ENCODE measurements at places on chromosomes 13 and 19.

DNA sequence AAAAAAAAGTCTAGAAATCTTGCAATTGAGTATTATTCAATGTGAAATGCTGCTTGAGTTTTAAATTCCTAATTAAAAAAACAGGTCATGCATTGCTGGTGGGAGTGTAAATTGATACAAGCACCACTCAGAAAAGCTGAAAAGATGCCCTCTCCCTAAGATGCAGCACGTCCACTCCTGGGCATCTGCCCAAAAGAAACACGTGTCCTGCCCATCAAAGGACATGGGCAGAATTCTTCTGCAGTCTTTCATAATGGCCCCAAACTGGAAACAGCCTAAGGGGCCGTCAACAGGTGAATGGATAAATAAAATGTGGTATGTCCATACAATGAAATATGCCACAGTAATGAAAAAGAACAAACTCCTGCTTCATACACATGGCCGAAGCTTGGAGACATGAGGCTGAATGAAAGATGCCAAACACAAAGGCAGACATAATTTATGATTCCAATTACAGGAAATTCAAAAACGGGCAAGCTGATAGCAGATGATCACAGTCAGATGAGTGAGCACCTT is 7.8 kb downstream of the POU2F2 start:
- no peak for DNase-seq

- no peak for DNase-seq
Measured at GRCh38 chr19:38922482-38922881, 8.1 kb downstream of the SARS2 start.

DNA sequence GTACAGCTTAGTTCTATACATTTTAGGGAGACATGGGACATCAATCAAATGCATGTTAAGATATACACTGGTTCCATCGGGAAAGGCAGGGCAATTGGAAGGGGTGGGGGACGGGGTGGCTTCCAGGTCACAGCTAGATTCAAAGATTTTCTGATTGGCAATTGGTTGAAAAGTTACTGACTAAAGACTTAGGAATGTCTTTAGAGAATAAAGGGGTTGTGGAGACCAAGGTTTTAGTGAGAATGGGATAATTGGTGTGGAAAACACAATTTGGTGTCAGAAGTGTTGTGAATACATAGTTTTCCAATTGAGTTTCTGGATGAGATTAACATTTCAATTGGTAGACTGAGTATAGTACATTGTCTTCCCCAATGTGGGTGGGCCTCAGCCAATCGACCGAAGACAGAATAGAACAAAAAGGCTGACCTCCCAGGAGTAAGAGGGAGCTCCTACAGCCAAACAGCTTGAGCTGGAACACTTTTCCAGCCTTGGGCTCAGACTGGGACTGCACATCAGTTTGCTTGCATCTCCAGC is 988 bp upstream of the CCDC169 start:
- DNase-seq: no peak

GRCh38 chr19:38852231-38853044 is 2.7 kb upstream of the HNRNPL start:
- peak; percentile 85 for DNase-seq

All from HFFc6 (cell line).